DMS79 (cell line): ENCODE measurements at places on chromosomes 3 and 15.

GRCh38 chr3:38281895-38282686, at the start of gene SLC22A14:
SLC22A14 (plus strand) TSS chr3:38282294; CDS start chr3:38306027, 23,733 bp downstream.
- DNase-seq, result no peak

DNA sequence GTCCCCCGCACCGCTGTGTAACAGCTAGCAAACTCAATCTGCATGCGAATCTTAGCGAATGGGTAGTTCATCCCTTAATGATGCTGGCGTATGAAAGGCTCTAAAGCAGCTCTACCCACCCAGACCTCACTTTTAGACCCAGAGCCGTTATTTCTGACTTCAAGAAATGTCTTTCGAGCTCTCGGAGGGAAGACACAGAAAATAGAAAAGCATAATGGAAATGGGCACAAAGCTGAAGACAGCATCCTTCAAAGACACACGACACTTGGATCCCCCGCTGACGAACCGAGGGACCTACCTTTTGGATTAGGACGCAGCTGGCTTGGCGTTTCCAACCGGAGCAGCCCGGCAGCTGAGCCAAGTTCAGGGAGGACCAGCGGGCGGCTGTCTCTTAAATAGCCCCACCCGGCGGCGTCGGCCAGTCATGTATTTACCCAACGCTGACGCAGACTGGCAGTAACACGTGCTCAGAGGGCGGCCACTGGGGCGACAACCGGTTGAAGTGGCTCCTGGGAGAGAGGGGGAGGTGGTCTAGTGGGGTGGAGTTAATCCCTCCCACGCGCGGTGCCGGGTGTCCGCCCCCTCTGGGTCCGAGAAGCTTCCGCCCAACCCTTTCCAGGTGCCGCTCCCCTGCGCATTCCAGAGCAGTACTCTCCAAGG, 1.5 kb downstream of the CCK start:
- DNase-seq, result no peak

DNA sequence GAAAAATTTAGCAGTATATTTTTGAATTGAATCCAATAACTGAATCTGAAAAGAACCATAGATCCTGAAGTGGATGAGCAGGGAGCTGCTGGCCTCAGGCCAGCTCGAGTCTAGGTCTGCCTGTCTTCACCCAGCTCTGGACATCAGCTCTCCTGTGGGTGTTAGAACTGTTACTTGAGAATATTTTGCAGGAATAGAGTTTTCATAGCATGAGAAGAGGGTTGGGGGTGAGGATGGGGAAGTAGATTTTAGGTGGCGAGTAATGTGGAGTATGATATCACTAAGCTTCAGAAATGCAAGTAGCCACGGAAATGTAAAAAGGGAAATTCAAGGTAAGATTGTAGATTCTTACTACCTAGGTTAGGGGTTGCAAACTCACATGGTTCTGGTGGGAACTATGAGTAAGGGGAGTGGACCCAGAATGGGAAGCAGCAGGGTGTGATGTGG, 6.2 kb downstream of the RAB8B start:
- no peak for DNase-seq

- no peak for DNase-seq
Measured at GRCh38 chr3:19363071-19363470, 214.8 kb downstream of the KCNH8 start.

- no peak for DNase-seq
Measured at GRCh38 chr3:101038393-101038792, 45.2 kb upstream of the ABI3BP start.
